ENCODE measurements at places on chromosomes 7 and 10.
A peak's percentile ranks its signal among the peaks of the same experiment; 100 is the strongest.

DNA sequence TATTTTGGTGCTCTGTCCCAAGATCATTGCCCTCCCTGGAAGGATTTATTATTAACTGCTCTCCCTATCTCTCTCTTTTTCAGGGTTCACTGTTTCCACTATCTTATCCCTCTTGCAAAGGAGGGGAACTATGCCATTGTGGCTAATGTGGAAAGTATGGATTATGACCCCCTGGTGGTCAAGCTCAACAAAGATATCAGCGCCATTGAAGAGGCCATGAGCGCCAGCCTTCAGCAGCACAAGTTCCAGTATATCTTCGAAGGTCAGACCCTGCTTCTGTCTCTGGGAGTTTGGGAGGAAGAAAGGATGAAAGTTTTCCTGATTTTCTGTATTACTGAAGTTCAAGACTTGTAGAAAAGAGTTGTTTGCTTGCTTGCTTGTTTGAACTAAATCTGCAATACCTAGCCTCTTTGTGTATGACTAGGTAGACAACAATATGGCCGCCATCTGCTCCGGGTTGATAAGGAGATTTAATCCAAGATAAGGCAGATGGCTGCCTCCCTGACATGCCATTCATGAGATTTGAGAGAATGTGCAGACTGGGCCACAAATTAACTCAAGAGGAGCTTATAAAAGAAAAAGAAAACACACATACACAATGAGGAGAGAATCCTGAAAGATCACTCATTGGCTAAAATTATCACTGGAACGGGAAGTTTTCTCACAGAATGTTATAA lies 122.2 kb upstream of the LRGUK start:
- no peak for DNase-seq

DNA sequence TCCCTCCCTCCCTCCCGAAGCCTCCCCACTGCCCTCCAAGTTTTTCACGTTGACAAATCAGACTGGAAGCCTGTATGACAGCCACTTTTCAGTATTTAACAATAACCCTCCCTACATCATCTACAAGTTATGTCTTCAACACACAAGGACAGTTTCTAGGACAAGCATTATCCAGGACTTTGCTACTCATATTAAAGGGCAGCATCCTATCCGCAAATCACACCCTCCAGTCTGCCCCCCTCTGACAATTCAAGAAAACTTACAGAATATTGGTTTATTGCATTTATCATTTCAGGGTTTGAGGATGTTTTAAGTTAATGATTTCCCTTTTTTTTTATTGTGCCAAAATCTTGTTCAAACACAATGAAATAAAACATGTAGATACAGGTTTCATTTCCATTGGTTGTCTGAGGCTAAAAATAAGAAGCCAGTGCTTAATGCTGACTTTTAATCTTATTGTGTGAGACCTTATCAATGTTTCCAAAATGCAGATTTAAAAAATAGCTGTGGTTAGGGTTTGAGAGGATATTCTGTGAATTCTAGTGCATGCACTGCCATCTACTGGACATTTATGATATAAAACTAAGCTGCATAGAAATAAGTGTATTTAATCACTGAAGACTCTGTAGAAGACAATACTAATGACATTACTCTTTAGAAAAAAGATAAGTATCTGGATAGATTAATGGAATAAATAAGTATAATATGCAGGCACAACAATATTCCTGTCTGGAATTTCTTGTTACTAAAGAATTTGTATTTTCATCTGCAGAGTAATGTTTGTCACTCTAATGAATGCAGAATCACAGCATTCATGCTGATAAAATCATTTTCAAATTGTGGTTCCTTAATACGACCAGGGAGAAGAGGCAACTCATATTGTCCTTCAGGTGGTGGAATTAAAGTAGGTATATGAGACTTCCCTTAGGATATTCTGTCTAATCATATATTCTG lies 64.1 kb downstream of the CAV1 start:
- DNase-seq = peak; percentile 81

GRCh38 chr10:121556918-121557573 lies 41.2 kb downstream of the FGFR2 start:
- no peak for DNase-seq

GRCh38 chr7:74502216-74502891 lies 48.6 kb downstream of the GTF2IRD1 start:
- peak; percentile 53 for DNase-seq

DNA sequence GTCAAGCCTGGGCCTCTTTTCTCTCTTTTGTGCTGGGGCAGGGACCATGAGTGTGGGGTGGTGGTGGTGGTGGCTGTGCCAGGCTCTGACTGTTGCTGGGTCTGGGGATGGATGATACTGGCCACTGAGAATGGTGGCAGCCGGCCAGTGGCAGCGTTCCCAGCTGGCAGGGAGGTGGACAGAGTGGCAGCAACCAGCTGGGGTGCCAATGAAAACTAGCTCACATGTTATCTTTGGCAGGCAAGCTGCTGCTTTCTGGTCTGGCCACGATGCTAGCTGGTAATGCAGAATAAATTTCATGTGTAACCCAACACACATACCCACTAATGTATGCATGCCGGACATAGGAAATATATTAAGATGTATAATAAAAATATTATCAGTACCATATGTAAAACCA lies 95.0 kb upstream of the SLC26A5 start:
- DNase-seq = no peak

All from NCI-H1417 (cell line).